ENCODE measurements at places on chromosomes 13 and 19.
A peak's percentile ranks its signal among the peaks of the same experiment; 100 is the strongest.

DNA sequence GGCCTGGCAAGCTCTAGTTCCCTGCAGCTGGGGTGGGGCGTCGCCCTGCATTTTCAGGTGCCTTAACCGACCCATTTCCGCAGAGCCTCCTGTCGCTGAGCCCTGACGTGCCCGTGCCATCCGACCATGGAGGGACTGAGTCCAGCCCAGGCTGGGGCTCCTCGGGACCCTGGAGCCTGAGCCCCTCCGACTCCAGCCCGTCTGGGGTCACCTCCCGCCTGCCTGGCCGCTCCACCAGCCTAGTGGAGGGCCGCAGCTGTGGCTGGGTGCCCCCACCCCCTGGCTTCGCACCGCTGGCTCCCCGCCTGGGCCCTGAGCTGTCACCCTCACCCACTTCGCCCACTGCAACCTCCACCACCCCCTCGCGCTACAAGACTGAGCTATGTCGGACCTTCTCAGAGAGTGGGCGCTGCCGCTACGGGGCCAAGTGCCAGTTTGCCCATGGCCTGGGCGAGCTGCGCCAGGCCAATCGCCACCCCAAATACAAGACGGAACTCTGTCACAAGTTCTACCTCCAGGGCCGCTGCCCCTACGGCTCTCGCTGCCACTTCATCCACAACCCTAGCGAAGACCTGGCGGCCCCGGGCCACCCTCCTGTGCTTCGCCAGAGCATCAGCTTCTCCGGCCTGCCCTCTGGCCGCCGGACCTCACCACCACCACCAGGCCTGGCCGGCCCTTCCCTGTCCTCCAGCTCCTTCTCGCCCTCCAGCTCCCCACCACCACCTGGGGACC, 1.2 kb downstream of the ZFP36 start:
- DNase-seq = peak; percentile 55

DNA sequence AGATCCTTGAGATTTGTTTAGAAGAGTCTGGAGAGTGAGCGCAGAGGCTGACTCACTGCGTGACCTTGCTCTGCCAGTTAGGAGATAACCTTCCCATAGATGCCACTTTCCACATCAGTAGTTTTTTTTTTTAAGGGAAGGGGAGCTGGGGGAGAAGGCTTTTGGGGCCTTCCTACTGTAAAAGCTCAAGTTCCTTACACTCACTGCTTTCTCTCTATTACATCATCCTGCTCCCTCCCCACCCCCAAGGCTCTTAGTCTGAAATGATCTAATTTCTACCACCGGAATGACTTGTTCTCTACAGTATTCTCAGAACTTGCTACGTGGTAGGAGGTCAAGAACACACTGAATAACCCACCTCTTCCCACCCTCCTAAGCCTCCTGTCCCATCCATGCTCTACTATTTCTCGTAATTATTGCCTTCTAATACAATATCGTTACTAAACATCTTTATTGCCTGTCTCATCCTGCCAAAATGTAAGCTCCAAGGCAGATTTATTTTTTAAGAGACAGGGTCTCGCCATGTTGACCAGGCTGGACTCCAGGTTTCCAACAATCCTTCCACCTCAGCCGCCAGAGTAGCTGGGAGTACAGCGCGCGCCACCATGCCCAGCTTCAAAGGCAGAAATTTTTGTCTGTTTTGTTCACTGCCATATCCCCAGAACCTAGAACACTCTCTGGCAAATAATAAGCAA, 1.2 kb downstream of the LONP1 start:
- DNase-seq = peak; percentile 67

GRCh38 chr13:30396434-30397075, 25.7 kb upstream of the UBE2L5 start:
- DNase-seq = no peak

DNA sequence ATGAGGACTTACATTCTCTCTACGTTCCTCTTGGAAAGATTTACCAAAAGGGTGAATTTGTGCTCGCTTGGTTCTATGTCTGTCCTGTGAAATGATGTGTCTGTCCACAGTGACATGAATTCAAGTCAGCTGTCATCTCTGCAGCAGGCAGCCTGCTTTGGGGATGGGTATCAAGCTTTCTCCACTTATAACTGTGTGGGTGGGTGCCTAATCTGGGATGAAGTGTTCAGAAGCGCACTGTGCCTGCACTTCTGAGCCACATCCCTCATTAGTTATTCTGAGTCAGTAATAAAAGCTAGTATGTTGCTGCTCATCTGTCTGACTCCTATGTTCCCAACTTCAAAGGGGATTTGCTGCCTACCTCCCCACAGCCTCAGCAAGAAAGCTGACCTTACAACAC, 86.1 kb upstream of the TUBA3C start:
- DNase-seq = no peak

DNA sequence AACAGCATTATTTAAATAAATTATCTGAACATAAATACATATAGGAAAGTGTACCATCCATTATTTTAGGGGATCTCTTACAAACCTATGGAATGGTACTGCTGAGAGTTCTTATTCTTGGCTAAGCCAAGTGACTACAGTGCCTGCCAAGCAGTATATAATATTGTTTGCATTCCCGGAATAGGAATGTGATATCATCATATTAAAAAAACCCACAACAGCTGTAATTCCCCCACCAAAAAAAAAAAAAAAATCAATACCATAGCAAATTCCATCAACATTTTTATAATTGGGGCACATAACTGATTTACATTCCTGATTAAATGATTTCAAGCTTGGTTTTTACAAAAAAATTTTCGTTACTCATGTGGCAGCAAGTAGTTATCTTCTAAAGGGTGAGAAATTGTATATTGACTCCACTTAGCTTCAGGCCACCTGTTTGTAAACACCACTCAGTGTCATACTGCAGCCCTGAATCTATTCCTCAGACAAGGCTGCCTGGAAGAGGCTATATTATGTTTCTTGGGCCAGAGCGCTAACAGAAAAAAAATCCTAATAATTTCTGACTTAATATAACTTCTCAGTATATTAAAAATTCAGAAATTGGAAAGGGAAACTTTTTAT, 278.1 kb downstream of the DNAJC15 start:
- no peak for DNase-seq

DNA sequence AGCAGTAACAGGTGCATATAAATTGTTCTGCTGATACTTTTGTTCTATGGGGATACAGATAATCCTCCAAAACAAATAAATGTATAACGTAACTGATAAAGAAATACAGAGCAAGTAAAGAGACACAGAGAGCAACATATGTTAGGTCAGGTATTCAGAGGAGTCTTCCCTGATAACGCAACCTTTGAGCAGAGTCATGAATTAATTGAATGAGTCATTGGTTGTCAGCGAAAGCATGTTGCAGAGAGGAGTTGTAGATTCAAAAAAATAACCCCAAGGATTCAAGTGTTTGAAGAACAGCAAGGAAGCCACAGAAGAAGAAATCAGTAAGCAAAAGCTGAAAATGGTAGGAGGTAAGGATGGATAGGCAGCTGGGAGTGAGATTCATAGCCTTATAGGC, 245.2 kb downstream of the TBC1D4 start:
- DNase-seq = no peak

- no peak for DNase-seq
Measured at GRCh38 chr19:29429021-29429420, 96.8 kb upstream of the VSTM2B start.
